HepG2 (cell line): ENCODE measurements at places on chromosomes 7 and 10. TPM values are rescaled to one million over a fixed set of nuclear protein-coding genes. Genes with fewer than 3 reads are reported as not detected.

DNA sequence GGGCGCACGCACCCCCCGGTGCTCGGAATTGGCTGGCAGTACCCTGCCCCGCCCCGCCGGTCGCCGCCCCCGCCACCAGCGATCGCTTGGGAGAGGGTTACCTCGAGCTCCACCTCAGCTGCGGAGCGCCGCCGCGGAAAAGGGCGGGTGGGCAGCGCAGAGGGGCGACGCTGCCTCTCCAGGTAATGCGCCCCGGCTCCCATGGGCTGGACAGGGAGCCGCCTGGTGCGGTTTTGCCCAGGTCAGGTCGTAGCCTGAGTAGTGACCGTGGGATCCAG, 1.3 kb downstream of the PFKFB3 start:
- no peak for DNase-seq

DNA sequence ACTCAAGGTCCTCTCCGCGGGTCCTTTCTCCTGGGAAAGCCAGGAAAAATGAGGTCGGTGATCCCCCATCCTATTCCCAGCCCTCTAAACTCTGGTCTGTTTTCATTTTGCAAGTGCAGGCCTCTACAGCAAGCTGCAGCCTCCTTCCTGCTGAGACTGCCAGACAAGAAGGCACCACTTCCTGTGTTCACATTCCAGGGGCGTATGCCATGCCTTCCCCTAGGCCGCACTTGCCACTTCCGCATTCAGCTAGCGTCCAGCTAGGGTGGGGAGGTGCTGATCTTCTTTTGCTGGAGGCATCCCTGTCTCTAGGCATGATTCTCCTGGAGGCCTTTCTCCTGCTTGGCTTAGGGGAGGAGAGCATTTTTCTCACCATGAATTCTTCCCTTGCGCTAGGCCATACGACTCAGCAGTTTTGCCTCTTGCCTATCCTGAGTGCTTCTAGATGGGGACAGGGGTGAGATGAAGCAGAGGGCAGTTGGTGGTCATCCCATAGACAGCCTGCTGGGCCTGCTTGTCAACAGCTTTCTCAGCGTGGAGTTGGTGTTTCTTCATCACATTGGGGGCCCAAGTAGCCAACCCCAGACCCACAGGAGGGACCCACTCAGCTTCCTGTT, 328.9 kb downstream of the RPS24 start:
- no peak for DNase-seq

DNA sequence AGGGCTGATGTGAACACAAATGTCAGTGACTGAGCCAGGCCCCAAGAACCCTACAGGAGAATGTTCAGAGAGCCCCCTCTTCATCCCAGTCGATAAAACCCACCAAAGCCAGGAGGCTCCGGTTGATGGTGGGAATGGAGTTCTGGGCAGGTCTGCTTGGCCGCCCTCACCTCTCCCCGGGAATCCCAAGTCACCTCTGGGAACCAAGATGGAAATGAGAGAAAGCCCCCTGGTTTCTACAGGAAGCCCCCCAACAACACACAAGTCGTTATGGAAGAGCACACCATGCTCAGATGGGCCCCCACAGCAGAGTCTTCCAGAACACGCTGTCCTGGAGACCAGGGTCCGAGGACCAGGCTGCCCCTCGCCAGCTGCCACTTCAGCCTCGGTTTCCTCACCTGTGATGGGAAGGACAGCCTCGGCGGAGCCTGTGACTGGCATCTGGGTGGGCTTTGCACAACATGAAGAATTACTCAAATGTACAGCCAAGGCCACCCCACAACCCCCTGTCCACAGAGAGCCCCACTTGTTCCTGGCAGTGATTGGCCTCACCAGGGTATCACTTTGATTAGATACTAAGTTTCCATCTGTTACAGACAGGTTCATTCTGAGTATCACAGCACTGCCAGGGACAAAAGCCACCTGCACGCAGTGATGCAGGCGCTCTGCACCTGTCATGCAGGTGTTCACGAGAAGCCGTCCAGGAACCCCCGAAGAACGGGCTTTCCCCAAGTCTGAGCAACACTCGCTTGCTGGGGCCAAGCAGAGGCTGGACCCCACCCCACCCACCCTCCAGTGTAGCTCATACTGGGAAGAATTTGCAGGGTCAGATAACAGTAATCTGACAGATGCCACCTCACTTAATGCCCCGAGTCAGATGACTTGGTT, 57.6 kb downstream of the MKI67 start:
- no peak for DNase-seq

DNA sequence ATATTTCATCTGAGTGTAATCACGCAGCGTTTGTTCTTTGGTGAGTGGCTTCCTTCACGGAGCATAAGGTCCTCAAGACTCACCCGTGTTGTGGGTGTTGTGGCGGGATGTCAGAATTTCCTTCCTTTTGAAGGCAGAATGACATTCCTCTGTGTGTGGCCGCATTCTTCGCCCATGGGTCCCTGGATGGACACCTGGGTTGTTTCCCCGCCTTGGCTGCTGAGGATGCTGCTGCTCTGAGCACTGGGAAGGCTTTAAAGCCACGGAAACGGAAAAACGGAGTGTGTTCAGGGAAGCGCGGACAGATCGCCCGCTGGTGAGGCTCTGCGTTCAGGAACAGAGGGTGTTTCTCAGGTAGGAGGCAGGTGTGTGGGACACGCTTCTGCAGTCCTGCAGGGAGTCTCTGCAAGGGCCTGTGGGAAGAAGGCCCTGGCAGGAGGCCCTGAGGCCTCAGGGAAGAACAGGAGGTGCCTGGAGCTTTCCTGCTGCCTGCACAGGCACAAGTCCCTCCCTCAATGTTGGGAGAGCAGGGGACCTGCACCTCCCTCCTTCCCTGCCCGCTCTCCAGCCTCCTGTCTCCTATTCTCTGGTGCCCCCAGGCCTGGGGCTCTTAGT, 35.7 kb upstream of the SHH start:
- no peak for DNase-seq

GRCh38 chr10:6470894-6471618, 109.0 kb downstream of the PRKCQ start:
- DNase-seq: no peak

- DNase-seq: no peak
Observed at GRCh38 chr7:149074116-149074885, 16.2 kb downstream of the ZNF786 start.

DNA sequence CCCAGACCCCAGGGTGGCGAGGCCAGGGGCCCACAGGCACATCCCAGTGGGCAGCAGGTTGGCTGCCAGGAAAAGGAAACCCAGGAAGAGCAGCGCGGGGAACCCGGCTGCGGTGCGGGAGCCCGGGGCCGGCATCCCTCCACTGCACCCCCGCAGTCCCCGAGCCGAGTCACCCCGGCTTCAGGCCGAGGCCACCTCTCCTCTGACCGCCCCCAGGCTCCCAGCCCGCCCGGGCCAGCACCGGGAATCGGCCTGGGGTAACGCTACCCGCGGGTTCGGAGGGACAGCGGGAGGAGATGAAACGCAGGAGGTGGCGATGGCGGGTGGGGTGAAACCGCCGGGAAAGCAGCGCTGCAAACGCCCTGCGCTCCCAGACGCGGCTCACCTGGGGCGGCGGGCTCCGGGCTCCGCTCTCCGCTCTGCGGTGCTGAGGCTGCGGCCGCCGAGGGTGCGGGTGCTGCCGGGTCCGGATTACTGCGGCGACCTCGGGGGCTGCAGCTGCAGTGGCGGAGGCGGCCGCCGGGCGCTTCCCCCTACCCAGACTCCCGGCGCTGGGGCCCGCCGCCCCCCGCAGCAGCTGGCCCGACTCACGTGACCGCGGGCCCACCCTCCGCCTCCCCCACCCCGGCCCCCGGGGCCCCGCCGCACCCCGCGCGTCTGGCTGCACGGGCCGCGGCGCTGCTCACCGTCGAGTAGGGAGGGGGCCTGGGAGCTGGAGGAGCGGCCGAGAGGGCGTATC, at the start of gene SCRN1:
SCRN1 (minus strand) TSS at position 545 of the 739 bp plus-strand sequence. CDS start 20,734 bp downstream, outside the sequence.
- DNase-seq: peak; percentile 22

DNA sequence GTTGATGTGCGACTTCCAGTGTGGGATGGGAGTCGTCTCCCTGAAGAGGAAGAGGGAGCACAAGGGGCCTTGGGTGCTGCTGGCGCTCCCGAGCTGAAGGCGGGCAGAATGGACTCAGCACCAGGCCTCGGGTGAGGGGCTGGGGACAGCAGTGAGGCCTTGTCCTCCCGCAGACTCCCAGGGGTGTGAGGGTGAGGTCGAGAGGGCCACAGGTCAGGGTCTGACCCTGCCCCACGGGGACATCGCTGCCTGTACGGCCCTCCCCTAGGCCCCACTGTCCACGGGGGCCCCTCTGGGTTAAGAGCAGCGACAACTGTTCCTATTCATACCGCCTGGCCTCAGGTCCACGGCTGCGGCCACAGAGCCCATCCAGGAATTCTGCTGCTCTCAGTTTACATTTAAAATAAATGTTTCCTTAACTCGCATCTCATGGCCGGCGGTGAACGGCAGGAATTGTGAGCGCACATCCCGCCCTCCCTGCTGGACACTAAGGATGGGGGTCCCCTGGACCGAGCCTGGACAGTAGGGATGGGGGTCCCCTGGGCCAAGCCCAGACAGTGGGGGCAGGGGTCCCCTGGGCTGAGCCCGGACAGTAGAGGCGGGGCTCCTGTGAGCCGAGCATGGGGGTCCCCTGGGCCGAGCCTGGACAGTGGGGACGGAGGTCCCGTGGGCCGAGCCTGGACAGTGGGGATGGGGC, 61.7 kb downstream of the PDGFA start:
- DNase-seq: no peak

IKZF5 gene
- 3.7 and 4.1 TPM in 2 replicates for total RNA-seq

NPY gene
- total RNA-seq: not detected in 2 replicates

DNAJC12 gene
- total RNA-seq: 11.6 and 14.4 TPM in 2 replicates

NANOS1 gene
- 1.5 and 1.7 TPM in 2 replicates for total RNA-seq

C10orf90 gene
- not detected in 2 replicates for total RNA-seq

IDI2 gene
- total RNA-seq: not detected in 2 replicates
